ENCODE measurements at places on chromosomes 12 and 14.

- DNase-seq = no peak
- H3K36me3 ChIP-seq = peaks cover 43% of the 10 kb centered on the region
- H3K27me3 ChIP-seq = no peaks in the 10 kb centered on the region
- H3K4me1 ChIP-seq = peaks cover 62% of the 10 kb centered on the region
- H3K27ac ChIP-seq = no peak overlapping the region
These were observed 2.0 kb downstream of the PSME2 start for GRCh38 chr14:24144451-24144850.

GRCh38 chr14:64960762-64961276, 11.3 kb downstream of the RAB15 start:
- H3K4me1 ChIP-seq = no peaks in the 10 kb centered on the region
- no peak overlapping the region for H3K4me3 ChIP-seq
- DNase-seq = no peak
- H3K27ac ChIP-seq = no peak overlapping the region
- no peaks in the 10 kb centered on the region for H3K36me3 ChIP-seq

DNA sequence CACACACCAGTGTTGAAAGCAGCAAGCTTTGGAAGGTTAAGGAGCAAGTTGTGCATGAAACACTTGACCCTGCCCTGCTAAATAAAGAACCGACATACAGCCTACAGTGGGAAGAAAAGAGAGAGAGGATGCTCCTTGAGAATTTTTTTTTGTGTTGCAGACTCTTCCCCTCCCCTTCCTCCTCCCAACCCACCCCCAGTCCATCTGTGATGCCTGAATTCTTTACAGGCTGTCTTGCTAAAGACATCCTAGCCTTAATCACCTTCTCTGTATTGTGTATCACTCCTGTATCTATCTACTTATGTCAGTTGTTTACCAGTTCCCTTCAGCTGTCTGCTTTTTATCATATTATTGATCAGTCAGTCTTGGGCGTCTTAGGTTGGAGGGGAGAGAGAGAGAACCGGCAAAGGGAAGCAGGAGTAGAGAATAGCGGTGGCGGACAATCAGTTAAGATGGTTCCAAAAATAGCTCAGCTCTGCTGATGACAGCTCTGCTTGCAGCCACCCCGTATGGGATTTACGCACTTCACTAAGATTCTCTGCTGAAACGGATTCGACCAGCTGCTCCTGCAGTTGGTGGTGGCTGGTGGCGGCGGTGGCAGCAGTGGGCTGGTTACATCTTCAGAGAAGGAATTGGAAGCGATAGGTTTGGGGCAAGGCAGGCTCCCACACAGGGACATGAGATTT, 664.7 kb downstream of the NRXN3 start:
- no peak for DNase-seq
- no peak overlapping the region for H3K4me3 ChIP-seq
- no peaks in the 10 kb centered on the region for H3K27me3 ChIP-seq
- no peak overlapping the region for H3K27ac ChIP-seq
- no peaks in the 10 kb centered on the region for H3K4me1 ChIP-seq

DNA sequence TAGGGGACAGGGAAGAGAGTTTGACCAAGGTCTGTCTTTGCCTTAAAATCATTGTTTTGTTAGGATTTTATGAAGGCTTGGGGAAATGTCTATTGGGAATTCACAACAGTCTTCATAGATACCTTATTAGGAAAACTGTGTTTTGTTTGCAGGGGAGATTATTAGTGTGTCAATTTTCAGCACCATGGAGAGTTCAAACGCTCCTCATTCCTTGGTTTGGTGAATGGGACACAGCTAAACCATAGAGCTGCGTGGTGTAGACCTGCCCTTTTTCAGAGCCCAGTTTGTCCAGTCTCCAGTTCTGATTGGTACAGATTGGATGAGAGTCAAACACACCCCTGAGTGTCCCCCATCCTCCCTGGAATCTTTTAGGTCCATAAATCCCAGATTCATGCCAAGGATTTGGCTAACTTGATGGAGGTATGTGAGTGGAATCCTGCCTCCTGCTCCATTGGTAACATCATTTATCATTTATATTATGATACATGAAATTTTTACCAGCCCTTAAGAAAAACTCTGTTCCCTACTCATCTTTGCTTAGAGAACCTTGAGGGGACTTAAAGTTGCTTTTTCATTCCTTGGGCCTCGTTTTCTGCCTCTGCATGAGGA, 12.0 kb downstream of the NGDN start:
- no peaks in the 10 kb centered on the region for H3K27me3 ChIP-seq
- H3K27ac ChIP-seq = no peak overlapping the region
- H3K36me3 ChIP-seq = peaks cover 65% of the 10 kb centered on the region

- H3K4me1 ChIP-seq = peaks cover 50% of the 10 kb centered on the region
- H3K27ac ChIP-seq = peak overlapping the region; percentile 95
- peaks cover 25% of the 10 kb centered on the region for H3K36me3 ChIP-seq
- H3K4me3 ChIP-seq = peak overlapping the region; percentile 92
- no peak for DNase-seq
- no peaks in the 10 kb centered on the region for H3K27me3 ChIP-seq
These were observed 501 bp upstream of the HSP90B1 start for GRCh38 chr12:103929784-103930033.

GRCh38 chr14:48622980-48623379, 947.6 kb upstream of the MDGA2 start:
- DNase-seq = no peak
- no peak overlapping the region for H3K4me3 ChIP-seq
- no peak overlapping the region for H3K27ac ChIP-seq
- H3K27me3 ChIP-seq = no peaks in the 10 kb centered on the region

DNA sequence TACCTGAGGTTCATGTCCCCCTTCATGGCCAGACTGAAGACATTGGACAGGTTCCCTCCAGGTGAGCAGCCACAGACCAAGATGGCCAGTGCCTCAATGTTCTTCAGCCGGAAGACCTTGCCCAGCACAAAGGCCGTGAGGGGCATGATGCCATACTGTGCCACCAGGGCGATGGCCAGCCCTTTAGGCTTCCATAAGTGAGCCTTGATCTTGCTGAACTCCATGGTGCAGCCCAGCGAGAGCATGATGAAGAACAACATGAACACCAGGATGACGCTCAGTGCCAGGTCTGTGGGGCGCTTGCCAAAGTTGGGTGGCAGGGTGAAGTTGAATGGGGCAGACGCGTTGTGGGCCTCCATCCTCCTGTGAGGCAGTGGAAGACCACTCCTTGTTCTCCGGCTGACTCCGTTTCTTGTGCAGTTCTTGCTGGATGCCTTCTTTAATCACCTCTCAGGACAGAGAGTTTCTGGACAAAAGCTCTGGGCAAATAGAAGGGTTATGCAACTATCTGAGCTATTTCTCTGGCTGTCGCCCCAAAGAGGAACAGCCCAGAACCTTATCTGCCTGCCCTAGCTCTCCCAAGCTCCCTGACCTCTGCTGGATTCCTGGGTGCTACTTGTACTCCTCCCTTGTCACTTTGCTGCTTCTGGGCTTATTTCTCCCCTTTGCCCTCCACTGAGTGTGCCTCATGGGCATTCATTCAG, at the start of gene SLC10A1:
Gene SLC10A1 (minus strand): TSS at position 445 of the 704 bp plus-strand sequence. CDS start 86 bp downstream, at position 359.
- no peaks in the 10 kb centered on the region for H3K4me1 ChIP-seq
- no peak within 1 kb of the TSS for H3K27ac ChIP-seq
- no peaks in the 10 kb centered on the region for H3K36me3 ChIP-seq
- H3K27me3 ChIP-seq = no peaks in the 10 kb centered on the region

- H3K27me3 ChIP-seq = peaks cover 5% of the 10 kb centered on the region
- H3K36me3 ChIP-seq = no peaks in the 10 kb centered on the region
- no peak overlapping the region for H3K4me3 ChIP-seq
- no peak overlapping the region for H3K27ac ChIP-seq
These were observed 20.2 kb downstream of the VRTN start for GRCh38 chr14:74368441-74368840.

GRCh38 chr14:55097881-55098560, 31.0 kb upstream of the LGALS3 start:
- peak; percentile 9 for DNase-seq
- no peaks in the 10 kb centered on the region for H3K36me3 ChIP-seq
- peaks cover 40% of the 10 kb centered on the region for H3K4me1 ChIP-seq
- no peak overlapping the region for H3K4me3 ChIP-seq

GRCh38 chr14:101950100-101950499, 14.3 kb upstream of the DYNC1H1 start:
- H3K4me3 ChIP-seq = no peak overlapping the region
- DNase-seq = no peak
- H3K27me3 ChIP-seq = peaks cover 5% of the 10 kb centered on the region
- H3K4me1 ChIP-seq = peaks cover 23% of the 10 kb centered on the region
- no peak overlapping the region for H3K27ac ChIP-seq

GRCh38 chr12:16324772-16325171, 22.7 kb upstream of the MGST1 start:
- no peaks in the 10 kb centered on the region for H3K4me1 ChIP-seq
- H3K4me3 ChIP-seq = no peak overlapping the region
- H3K36me3 ChIP-seq = no peaks in the 10 kb centered on the region
- no peaks in the 10 kb centered on the region for H3K27me3 ChIP-seq

- H3K27me3 ChIP-seq = peaks cover 7% of the 10 kb centered on the region
- peaks cover 7% of the 10 kb centered on the region for H3K4me1 ChIP-seq
- H3K36me3 ChIP-seq = no peaks in the 10 kb centered on the region
These were observed 1120.8 kb upstream of the TMEM132C start for GRCh38 chr12:127145929-127146789.

DNA sequence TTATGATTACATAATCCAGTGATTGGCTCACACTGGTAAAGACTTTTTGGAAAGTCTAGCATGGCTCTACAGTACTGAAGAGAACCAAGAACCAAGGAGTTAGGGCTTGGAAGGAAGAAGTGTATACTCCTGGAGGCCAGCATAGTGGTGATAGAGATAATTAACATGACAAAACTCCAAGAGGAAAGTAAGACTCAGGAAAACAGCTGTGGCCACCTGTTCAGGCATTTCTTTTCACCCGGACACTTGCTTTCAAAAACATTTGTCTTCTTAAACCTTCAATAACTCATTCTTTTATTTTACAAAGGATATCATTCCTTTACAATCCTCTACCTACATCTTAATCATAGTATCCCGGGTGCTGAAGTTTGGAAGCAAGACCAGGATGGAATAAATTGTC, 50.9 kb downstream of the KLHL28 start:
- peaks cover 9% of the 10 kb centered on the region for H3K4me1 ChIP-seq
- no peak overlapping the region for H3K27ac ChIP-seq
- H3K27me3 ChIP-seq = peaks cover 33% of the 10 kb centered on the region
- DNase-seq = no peak

DNA sequence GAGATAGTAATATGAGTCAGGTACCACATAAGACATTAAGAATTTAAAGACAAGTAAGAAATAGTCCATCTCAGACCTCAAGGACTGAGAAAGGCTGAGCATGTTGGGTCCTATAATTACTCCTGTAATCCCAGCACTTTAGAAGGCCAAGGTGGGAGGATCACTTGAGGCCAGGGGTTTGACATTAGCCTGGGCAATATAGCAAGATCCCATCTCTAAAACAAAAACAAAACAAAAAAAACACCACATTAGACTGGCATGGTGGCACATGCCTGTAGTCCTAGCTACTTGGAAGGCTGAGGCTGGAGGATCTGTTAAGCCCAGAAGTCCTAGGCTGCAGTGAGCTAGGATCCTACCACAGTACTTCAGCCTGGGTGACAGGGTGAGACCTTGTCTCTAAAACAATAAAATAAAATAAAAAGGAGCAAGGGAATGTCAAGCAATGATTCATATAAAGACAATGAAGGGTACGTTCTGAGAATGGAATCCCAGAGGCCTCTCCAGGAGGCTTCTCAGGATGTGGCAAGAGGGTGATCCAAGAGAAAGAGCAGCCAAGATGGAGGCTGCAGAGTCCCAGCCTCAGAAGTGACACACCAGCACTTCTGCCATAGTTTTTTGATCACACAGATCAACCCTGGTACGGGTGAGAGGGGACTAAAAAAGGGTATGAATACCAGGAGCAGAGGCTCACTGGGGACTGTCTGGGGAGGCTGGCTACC, 206.4 kb downstream of the CRADD start:
- H3K27ac ChIP-seq = no peak overlapping the region
- no peak for DNase-seq
- no peaks in the 10 kb centered on the region for H3K27me3 ChIP-seq
- no peak overlapping the region for H3K4me3 ChIP-seq
- H3K4me1 ChIP-seq = no peaks in the 10 kb centered on the region
- H3K36me3 ChIP-seq = no peaks in the 10 kb centered on the region

DNA sequence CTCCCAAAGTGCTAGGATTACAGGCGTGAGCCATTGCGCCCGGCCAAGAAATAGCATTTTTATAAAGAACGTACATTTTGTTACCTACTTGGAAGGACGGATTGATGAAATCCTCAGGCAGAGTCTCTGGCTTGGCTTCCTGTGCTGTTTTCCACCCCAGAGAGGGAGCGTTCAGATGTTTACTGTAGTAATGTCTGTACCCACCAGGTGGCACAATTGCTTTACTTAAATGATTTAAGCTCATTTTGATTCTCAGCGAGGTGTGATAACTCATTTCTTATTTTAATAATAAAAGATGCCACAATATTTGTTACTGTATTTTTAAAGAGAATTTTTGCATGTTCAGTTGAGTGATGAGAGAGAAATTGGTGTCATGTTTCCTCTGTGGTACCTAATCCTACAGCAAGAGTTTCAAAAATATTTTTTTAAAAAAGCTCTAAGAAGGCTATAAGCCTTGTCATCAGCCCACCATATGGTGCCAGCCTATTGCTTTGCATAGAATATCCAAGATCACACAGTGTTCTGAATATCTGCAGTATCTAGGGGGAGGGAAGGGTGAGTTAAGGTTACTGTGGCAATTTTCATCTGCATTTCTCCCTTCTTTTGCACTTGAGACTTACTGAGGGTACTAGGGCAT, 82.6 kb upstream of the TRAF3 start:
- H3K4me1 ChIP-seq = no peaks in the 10 kb centered on the region
- no peak overlapping the region for H3K4me3 ChIP-seq
- H3K27me3 ChIP-seq = no peaks in the 10 kb centered on the region
- peak; percentile 31 for DNase-seq
- no peaks in the 10 kb centered on the region for H3K36me3 ChIP-seq
- no peak overlapping the region for H3K27ac ChIP-seq

- no peak for DNase-seq
- no peaks in the 10 kb centered on the region for H3K36me3 ChIP-seq
- H3K4me1 ChIP-seq = no peaks in the 10 kb centered on the region
- H3K4me3 ChIP-seq = no peak overlapping the region
- H3K27ac ChIP-seq = no peak overlapping the region
- H3K27me3 ChIP-seq = no peaks in the 10 kb centered on the region
These were observed 731.9 kb downstream of the NRXN3 start for GRCh38 chr14:78902010-78902623.

- no peaks in the 10 kb centered on the region for H3K27me3 ChIP-seq
- no peaks in the 10 kb centered on the region for H3K4me1 ChIP-seq
- H3K27ac ChIP-seq = no peak overlapping the region
- H3K4me3 ChIP-seq = no peak overlapping the region
- DNase-seq = no peak
These were observed 991.6 kb downstream of the GALC start for GRCh38 chr14:87001333-87001732.

DNA sequence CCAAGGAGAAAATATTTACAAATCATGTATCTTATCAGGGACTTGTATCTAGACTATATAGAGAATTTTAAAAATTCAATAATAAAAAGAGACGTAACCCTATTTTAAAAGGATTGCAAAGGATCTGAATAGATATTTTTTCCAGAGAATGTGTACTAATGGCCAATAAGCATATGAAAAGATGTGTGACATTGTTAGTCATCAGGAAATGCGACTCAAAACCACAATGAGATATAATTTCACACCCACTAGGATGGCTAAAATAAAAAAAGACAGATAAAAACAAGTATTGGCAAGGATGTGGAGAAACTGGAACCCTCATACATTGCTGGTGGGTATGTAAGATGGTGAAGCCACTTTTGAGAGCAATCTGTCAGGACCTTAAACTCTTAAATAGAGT, 141.9 kb upstream of the BMP4 start:
- no peak overlapping the region for H3K4me3 ChIP-seq
- no peaks in the 10 kb centered on the region for H3K4me1 ChIP-seq
- no peaks in the 10 kb centered on the region for H3K36me3 ChIP-seq
- H3K27me3 ChIP-seq = no peaks in the 10 kb centered on the region
- no peak for DNase-seq

GRCh38 chr14:79658221-79658620, 553.1 kb downstream of the DIO2 start:
- DNase-seq = no peak
- H3K36me3 ChIP-seq = no peaks in the 10 kb centered on the region
- no peak overlapping the region for H3K27ac ChIP-seq
- no peak overlapping the region for H3K4me3 ChIP-seq

Measured in CD4-positive, alpha-beta T cell (primary cell).